ENCODE measurements at places on chromosomes 12 and 14.

DNA sequence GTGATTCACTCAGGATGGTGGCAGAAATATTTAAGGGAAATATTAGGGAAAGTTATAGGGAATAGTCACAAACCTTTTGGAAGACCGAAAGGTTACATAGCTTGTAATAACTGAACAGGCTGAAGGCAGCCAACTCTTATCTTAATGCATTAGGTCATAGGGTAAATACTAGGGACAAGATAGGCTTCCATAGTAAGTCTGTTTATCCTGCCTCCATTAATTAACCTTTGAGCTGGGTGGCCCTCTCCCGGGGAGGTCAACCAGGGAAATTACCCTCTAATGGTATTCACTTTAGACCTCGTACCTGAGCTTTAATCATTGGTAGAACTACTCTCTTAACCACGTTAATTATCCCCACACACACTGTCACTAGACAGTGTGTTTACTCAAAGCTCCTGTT, 981.8 kb downstream of the SLC16A7 start:
- no peak for DNase-seq

- DNase-seq, result no peak
These were observed 212.8 kb downstream of the NELL2 start for GRCh38 chr12:44663291-44663690.

DNA sequence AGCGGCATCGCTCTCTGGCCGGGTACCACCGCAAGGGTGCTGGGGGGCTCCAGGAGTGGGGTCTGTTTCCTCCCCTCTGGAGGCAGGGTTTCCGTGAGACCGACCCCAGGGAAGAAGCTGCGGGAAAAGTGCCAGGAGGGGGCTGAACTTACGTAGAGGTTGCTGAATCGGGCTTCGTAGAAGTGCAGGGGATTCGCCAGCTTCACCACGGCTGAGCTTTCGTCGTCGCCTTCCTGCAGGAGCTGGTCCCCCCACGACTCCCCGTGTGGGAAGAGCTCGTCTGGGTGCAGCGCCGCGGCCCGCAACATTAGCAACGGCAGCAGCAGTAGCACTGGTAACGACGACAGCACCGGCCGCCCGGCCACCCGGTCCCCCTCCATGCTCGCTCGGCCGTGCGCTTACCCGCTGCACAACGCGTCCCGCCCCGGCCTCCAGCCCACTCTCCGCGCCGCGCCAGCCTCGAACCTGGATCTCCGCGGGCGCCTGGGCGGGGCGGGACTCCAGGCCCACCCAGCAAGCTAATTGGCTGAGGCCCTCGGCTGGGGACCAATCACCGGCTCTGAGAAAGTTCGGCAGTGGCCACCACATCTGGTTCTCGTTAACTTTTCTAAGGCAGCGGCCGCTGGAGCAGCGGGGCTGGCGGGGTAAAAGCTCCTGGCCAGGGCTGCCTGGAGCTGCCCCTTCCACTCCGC, at the start of gene NID2:
TSS of gene NID2 (minus strand) at position 445 of the 692 bp plus-strand sequence. CDS start at position 380, 65 bp downstream.
- peak; percentile 97 for DNase-seq

DNA sequence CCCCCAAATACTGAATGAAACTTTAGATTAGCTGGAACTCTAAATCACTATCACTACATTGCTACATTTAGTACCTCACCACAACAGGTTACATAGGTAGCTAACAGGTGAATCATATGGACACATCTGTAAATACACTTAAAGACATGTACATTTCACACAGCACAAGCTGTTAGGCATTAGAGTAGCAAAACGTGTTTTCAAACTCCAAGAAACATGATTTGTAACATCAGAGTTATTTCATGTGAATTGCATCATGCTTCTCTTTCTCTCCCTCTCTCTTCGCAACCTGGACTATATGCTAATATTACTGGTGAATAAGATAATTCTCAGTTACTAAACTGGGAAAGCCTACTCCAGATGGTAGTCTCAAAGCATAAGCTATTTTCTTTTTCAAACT, 4.3 kb downstream of the SEL1L start:
- DNase-seq, result no peak

DNA sequence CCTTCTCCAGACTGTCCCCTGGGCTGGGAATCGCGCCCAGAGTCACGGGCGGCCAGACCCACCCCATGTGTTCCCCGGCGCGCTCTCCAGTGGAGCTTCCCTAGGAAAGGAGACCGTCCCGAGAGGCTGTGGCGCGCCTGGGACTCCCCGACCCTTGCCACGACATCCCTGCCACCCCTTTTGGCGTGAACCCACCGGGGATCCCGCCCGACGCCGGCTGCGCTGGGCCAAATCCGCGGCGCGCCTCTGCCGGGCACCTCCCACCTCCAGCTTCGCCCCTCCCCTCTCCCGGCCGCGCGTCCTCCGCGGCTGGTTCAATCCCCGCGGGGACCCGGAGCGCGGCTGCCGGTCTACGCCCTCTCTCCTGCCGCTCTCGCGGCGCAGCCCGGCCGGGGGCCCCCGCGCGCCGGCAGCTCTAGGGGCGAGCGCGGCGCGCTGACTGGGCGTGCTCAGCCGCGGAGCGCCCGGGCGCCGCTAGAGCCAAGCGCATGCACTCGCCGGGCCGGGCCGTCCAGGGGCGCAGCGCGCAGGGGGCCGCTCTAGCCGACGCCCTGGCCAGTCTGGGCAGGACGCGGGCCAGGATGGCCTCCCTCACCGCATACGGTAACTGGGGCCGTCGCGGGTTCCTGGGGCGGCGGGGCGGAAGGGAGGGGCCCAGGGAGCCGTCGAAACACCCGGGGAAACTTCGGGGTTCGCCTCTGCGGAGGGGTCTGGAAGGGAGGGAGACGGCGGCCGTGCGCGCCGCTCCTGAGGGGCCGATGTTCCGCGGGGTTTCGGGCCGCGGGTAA, 77.4 kb upstream of the ANO4 start:
- DNase-seq, result peak; percentile 87

GRCh38 chr14:69370061-69370460, 28.0 kb downstream of the ERH start:
- no peak for DNase-seq

All from endodermal cell (in vitro differentiated cells).